ENCODE measurements at places on chromosomes 1 and 21. TPM values are rescaled to one million over a fixed set of nuclear protein-coding genes. Genes with fewer than 3 reads are reported as not detected.

OR6K3 gene
- not detected for total RNA-seq

S100A6 gene
- total RNA-seq: 1,569 TPM

HSD3B1 gene
- 0.07 TPM for total RNA-seq

S100A14 gene
- total RNA-seq: 11.2 TPM

ATP6V1G3 gene
- total RNA-seq: not detected

ICOSLG gene
- 0.29 TPM for total RNA-seq

ADAM30 gene
- total RNA-seq: not detected

ZNF683 gene
- not detected for total RNA-seq

FMO3 gene
- total RNA-seq: not detected

LCE1F gene
- not detected for total RNA-seq

PTGS2 gene
- total RNA-seq: 8.7 TPM

TFF3 gene
- 1.0 TPM for total RNA-seq

CASQ2 gene
- total RNA-seq: not detected

PTTG1IP gene
- 311 TPM for total RNA-seq

MMEL1 gene
- not detected for total RNA-seq

GNAT2 gene
- total RNA-seq: not detected

GPATCH3 gene
- 10.2 TPM for total RNA-seq

PIGR gene
- total RNA-seq: not detected

MYBPH gene
- total RNA-seq: not detected

SCAMP3 gene
- total RNA-seq: 89.7 TPM

ESRRG gene
- total RNA-seq: 0.52 TPM

TNFRSF18 gene
- 3.1 TPM for total RNA-seq

KRTAP13-2 gene
- not detected for total RNA-seq

CD5L gene
- total RNA-seq: not detected

C1orf141 gene
- total RNA-seq: not detected

PPIAL4G gene
- not detected for total RNA-seq

CLDN17 gene
- not detected for total RNA-seq

CNR2 gene
- total RNA-seq: not detected

SERTAD4 gene
- total RNA-seq: 8.7 TPM

PRRX1 gene
- 0.87 TPM for total RNA-seq

TSPAN2 gene
- 4.6 TPM for total RNA-seq

NCSTN gene
- total RNA-seq: 57.0 TPM

FMOD gene
- total RNA-seq: 0.17 TPM

ITLN1 gene
- total RNA-seq: not detected

POFUT2 gene
- total RNA-seq: 12.4 TPM

MIXL1 gene
- not detected for total RNA-seq

CYP4Z1 gene
- total RNA-seq: not detected

IL20 gene
- total RNA-seq: not detected
